ENCODE measurements at places on chromosomes 3 and 15.

- no peak for DNase-seq
Observed at GRCh38 chr3:189625572-189625971, 5.6 kb upstream of the TP63 start.

GRCh38 chr3:73485877-73486330, 138.8 kb downstream of the PDZRN3 start:
- DNase-seq = no peak

DNA sequence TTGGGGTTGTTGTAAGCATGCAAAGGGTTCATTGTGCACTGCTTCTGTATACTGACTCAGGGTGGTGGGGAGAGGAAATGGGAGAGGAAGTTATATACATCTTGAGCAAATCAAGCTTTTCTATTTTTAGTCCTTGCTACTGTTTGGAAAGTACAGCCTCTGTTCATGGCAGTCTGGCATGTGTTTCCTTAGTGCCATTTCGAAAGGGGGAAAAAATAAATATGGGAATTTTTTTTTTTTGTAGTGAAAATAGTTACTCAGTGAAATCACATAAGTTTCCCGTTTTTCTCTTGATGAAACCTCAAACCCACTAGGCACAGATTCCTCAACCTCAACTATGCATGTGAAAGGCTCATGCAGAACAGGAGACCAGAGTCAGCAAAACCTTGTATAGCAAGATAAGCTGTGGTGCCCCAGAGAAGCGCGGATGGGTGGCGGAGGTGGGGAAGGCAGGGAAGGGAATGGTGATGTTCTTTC, 353.3 kb downstream of the LPP start:
- no peak for DNase-seq

- DNase-seq = no peak
Observed at GRCh38 chr3:101549473-101549872, 12.2 kb upstream of the TRMT10C start.

GRCh38 chr15:69377216-69377970, 36.8 kb upstream of the KIF23 start:
- no peak for DNase-seq

GRCh38 chr3:171219258-171219657, 192.7 kb upstream of the SLC2A2 start:
- DNase-seq = no peak

DNA sequence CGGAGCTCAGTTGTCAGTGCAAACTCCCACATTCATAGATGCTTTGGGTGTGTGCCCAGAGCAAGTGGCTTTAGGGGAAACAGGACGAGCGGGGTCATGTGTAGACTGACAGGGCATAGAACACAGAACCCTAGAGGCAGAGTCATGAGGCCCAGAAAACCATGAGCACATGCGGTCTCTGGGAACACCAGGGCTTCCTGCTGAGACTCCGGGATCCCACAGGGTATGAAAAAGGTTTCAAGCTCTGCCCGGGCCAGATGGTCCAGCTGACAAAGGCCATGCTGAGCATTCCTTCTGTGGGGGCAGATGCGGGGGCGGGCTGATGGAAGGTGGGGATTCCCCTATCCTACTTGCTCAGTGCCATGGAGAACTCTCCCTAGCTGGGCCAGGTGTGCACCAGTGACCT, 44.8 kb downstream of the ROPN1B start:
- DNase-seq = no peak
